ENCODE measurements at places on chromosomes 7 and 10.
A peak's percentile ranks its signal among the peaks of the same experiment; 100 is the strongest.

- peak; percentile 52 for DNase-seq
These were observed 74.0 kb downstream of the DGKI start for GRCh38 chr7:137772748-137773147.

DNA sequence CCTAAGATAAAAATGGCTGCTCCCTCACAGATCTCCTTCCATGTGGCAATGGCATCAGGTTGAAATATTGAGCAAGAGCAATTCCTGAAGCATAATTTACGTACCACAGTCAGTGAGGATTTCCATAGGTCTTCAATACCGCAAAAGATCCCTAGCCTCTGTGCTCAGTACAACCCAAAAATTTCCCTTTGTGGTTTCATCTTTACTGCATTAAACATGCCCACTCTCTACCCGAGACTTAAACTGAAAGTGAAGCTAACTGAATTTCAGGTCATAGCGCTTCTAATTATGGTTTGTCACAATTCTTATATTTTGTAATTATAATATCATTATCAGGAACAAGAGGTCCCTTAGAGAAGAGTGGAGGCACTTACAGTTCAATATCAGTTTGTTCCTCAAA, 1071.1 kb downstream of the XPNPEP1 start:
- no peak for DNase-seq

GRCh38 chr10:48497780-48498770, 106.8 kb downstream of the ARHGAP22 start:
- no peak for DNase-seq

DNA sequence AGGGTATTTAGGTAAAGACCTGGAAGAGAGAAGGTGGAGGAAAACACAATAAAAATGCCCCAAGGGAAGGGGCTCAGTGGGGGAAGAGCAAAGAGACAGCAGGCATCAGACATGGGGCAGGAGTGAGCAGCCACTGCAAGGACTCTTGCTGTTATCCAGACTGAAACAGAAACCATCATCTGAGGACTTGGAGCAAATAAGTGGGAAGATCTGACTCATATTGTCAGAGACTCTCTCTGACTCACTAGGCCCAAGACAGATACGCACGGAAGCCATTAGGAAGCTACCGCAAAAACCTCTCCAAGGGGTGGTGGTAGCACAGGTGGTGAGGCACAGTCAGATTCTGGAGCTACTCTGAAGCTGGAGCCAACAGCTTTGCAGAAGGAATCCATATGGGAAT, 110.7 kb downstream of the RNF32 start:
- no peak for DNase-seq

GRCh38 chr7:523347-524336, 4.0 kb upstream of the PDGFA start:
- no peak for DNase-seq

DNA sequence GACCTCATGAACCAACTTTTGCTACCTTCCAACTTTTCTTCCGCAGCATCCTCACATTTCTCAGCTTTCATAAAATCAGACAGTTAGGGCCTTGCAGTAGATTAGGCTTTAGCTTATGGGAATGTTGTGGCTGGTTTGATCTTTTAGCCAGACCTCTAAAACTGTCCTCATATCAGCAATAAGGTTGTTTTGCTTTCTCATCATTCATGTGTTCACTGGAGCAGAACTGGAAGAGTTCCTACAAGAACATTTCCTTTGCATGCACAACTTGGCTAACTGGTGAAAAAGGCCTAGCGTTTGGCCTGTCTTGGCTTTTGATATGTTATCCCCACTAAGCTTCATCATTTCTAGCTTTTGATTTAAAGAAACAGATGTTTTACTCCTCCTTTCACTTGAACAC, 130.0 kb upstream of the LRRTM3 start:
- DNase-seq = no peak

DNA sequence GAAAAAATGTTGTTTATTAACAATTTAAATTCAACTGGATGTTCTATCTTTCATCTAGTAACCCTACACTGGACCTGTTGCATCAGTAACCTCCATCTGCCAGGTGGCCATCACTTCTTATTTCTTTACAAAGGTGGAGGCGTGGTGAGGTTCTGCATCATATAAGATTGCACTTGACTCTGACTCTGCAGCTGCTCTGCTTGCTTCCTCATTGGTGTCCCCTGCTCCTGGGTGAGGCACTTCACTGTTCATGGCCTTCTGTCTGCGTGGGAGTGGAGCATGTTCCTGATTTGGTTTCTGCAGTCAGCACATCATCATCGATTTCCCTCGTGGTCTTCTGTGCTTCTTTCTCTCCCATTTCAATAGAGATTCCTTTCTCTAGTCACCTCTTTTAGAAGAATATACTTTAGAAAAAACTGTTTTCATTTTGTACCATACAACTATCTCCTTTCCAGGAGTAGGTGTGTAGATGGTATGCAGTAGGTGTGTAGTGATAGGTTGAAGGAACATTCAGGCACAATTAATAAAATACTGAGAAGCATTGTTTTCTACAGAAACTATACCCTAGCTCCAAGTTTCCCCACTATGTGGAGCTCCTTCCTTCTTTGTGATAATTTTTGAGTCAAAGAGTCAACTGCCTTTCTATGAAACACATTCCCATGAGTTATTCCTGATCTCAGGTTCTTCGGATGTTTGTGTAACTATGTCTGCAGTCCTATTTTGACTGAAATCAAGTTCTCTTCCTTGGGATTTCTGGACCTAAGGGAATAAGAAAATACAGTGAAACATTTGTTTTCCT, 231.7 kb upstream of the CNTNAP2 start:
- DNase-seq = peak; percentile 44

- DNase-seq = no peak
These were observed 495.3 kb downstream of the LRMDA start for GRCh38 chr10:75926763-75927162.

DNA sequence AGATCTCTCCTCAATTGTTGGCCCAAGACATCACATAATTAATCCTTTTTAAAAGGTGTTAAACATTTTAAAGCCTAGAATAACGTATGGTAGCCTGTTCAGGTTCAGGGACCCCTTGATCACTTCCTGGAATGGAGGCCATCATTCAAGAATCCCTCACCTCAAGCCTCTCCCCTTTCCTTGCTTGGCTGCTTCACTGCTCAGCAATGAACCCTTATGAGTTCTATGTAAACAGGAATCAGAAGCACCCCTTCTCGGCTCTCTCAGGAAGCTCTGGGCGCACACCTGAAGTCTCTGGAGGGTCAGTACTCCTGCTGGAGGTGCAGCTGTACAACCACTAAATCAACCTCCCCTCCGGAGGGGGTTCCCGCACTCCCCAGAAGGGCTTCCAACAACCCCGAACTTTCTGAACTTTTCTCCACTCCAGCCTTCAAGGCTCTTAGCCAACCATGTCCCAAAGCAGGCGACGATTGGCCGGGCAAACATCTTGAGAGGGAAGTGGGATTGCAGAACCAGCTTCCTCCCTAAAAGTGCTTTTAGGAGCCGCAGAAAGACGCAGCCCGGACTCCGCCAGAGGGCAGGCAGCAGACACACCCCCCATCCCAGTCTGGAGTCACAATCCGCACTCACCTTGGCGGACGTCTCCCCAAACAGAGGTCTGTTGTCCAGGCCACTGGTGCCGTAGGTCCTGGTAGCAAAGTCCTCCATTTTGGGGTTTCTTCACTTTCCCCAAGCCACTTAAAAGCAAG, 562 bp downstream of the TMEM243 start:
- peak; percentile 85 for DNase-seq

- DNase-seq = peak; percentile 37
These were observed 120.1 kb downstream of the PTPN20 start for GRCh38 chr10:47031211-47031900.

DNA sequence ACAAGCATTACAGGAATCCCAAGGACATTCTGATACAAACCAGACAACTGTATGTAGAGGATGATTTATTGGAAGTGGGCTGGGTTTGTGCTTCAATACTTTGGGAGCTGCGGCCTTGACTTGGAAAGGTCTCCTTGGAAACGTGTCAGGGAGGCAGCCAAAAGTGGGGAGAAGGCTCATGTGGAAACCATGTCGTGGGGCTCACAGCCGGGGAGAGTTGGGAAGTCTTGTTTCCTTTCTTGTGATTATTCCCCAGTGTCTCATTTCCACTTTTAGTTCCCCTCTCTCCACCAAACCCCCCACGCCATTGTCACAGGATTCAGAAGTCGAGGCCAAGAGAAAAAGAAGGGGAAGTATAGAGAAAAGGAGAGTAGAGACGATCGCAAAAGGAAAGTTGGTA, 53.9 kb upstream of the SFMBT2 start:
- no peak for DNase-seq

GRCh38 chr10:132616170-132616995, 78.8 kb downstream of the INPP5A start:
- no peak for DNase-seq

DNA sequence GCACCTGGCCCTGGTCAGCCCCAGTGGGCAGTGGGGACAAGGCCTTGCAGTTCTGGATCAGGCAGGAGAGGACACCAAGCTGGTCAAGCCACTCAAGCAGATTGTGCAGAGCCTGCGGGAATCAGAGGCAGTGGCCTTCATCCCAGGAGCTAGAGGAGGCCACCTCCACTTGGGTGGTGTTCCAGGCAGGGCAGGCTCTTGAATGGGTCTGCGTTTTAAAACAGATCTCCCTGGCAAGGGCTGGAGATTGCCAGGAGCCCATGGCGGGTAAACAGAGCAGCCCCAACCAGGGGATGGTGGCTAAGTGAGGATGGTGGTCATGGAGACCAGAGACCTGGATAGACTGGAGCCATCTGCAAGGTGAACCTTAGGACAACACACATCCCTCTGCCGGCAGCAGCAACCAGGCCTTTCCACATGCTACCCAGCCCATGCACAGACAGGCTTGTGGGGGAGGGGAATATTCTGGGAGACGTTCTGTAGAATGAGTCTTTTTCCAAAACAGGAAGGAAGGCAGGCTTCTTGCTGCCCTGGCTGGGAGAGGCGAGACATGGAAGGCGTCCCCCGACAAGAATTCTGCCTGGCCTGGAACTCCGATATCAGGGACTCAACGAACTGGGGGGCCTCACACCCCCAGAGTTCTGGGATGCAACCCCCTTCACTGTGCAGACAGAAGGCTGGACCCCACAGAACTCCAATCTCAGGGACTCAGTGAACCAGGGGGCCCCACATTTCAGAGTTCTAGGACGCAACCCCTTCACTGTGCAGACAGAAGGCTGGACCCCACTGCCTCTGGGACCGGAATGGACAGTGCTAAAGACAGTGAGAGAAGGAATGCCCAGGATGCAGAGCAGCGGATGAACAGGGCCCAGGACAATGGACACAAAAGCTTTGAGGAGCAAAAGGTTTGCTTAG, 264.8 kb downstream of the PTPRN2 start:
- DNase-seq = no peak

DNA sequence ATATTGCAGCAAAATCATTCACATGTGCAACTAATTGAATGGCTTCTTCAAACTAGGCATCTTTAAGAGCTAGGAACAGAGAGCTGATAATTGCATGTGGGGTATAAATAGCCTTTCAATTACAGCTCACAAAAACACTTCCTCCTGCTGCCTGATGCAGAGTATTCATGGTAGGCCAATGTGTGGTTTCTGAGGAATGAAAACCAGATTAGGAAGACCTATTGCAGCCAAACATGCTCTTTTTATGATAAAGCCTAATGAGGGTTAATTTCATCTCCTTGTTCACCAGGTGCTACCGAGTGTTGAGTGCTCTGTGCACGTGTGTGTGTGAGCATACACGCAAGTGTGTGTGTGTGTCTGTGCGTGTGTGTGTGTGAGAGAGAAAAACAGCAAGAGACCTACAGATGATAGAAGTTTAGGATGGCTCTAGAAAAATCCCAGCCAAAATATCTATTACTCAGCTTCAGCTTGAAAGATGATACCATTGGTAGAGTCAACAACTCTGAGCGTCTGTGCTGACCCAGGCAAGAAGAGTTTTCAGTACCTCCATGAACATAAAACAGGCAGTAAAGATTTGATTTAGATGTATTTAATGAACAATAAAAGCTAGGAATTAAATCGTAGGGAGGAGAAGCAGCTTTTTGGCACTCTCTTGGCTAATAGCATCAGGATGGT, 448.5 kb upstream of the ANKRD30A start:
- DNase-seq = no peak

DNA sequence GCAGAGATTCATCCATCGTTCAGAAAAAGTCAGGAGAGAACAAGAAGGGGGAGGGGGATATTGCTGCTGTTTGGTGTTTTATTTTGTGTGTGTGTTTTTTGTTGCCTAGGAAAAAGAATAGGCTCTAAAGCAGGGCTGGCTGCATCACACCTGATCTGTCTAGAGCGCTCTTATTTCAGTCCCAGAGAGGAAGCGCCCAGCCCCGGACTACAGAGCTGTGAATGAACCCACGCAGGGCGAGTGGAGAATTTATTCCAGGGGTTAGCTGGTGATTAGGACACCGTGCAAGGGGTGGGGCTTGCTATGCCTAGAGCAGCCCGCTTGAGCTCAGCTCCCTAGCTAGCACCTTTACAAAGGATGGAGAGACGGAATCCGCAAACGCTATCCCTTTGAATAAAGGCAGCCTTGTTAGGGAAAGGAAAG, 621 bp upstream of the FAM13C start:
- no peak for DNase-seq

DNA sequence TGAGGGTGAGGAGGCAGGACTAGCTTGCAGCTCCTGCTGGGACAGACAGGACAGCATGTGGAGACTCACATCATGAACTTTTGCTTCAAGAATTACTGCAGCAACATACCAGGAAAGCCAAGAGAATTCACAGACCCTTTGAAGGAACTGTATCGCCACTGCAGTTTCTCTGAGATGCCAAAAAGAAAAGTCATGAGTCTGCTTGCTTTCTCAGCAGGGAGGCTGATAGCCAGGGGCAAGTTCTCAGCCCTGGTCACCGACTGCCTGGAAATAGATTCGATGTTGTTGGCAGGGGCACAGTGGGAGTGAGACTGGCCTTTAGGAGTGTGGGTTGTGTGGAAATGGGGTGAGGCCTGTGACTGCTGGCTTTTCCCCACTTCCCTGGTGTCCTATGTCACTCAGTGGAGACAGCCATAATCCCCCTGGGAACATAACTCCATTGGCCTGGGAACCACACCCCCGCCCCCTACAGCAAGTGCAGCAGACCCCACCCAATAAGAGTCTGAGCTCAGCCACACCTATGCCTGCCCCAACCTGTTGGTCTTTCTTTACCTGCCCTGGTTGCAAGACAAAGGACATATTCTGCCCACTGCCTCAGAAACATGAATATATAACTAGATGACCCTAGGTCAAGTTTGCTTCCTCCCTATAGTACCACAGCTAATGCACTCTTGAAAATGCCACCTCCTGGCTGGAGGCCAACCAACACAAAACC, 1.6 kb upstream of the SAMD9 start:
- no peak for DNase-seq

GRCh38 chr7:37449621-37450020, 957 bp upstream of the ELMO1 start:
- no peak for DNase-seq

GRCh38 chr7:25762511-25763462, 389.2 kb upstream of the NFE2L3 start:
- no peak for DNase-seq

DNA sequence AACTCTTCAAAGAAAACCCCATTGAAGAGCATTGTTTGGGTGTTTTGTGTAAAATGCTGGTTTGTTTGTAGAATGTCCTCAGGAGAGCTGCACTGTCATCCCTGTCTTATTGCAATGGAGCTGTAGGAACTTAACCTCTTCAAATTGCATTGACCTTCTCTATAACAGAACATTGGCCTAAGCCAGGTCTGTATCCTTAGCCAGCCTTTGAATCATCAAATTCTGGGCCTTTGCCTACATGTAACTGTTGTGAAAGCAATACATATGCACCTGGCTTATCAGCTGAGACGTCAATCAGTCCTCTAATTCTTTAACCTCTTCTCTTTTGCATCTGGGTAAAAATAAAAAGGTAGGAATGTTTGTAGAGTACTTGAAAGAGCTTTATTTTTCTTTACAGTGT, 196.0 kb downstream of the CSTF2T start:
- no peak for DNase-seq
